Thymus (tissue), 14 donors: ENCODE measurements at places on chromosomes 3 and 15.

GRCh38 chr15:63246691-63247469 is 30.5 kb upstream of the APH1B start:
- no peak for DNase-seq

DNA sequence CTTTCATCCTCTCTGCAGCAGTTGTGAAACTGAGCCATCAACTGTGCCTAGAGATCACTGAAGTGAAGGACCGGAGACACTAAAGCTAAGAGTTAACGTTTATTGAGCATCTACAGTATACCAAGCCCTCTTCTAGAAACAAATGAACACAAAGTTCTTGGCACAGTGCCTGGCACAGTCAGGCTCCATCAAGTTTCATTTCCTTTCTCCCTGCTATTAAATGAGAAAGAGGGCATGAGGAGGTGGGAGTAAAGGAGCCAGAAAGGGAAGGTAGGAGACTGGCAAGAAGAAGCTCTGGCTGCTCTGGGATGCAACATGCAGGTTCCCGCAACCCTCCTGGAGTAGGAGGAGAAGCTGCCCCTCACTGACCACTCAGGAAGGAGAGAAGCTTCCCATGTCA is 30.6 kb downstream of the CYP19A1 start:
- no peak for DNase-seq

DNA sequence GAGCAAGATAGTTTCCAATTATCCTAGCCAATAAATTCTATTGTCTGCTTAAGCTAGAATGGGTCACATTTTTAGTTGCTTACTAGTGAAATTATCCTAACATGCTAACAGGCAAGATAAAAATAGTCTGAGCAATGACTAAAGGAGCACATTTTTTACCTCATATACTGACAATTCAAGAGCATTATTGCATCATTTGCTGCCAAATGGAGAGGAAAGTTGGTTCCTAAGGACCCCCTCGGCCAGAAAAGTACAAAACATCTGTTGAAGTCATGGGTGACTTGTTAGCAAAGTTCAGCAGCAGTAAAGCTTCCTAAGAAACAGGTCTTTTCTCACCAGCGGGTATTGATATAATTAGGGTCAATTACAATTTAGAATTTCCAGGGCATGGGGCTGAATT is 1001.0 kb downstream of the FHIT start:
- DNase-seq: no peak

DNA sequence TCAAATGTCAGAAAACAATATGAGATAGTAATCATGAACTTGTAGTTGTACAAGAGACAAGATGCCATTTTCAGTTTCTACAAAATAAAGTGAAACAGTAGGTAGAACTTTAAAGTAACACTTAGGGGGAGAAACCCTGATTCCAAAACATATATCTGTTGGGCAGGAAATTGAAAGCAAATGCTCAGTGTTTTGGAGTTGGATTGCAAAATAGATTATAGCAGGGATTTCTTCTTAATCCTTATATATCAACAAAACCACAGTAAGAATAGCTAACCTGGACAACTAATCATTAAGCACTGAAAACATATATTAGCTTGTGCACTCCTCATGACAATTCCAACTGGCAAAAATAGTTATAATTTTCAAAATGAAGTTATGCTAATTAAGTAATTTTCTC is 46.9 kb downstream of the COMMD2 start:
- DNase-seq: no peak

- DNase-seq: no peak
Measured at GRCh38 chr15:86591994-86592735, 512.5 kb downstream of the AGBL1 start.

DNA sequence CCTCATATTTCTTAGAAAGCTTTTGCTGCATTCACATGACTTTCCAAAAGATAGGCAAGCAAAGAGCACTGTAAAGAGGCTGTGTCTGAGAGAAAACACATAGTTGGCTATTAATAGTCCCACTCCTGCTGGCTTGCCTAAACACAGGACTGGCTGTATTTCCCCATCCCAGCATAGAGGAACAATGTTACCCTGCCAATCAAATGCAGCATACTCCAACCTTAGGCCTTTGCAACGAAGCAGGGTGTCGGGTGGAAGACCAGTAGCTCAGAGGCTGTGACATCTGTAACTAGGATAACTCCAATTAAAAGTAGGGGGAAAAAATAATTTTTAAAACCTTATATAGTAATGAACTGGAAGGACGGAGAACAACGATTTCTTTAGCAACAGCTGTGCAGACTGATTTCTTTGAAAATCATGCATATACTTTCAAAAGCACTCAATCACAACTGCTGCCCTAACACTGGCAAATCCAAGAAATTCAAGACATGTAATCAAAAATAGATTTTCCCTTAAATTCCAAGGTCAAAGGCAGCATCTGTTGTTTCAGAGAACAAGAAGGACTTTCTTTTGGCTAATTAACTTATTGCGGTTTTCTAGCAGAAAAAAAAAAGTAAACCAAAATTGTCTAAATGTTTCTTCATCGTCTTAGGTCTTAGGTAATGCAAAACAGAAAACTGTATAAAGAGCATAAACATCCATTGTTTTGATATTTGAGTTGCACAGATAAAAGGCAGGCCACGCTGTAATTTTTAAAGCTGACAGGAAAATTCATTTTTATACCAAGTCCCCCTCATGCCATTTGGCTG is 139.3 kb downstream of the TNIK start:
- no peak for DNase-seq

DNA sequence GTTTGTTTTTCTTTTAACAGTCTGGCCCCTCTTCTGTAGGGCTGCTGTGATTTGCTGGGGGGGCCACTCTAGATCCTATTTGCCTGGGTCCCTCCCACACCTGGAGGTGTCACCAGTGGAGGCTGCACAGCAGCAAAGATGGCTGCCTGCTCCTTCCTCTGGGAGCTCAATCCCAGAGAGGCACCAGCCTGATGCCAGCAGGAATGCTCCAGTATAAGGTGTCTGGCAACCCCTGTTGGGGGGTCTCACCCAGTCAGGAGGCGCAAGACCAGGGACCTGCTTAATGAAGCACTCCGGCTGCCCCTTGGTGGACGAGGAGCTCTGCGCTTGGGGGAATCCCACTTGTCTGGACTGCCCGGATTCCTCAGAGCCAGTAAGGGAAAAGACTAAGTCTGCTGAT is 118.3 kb downstream of the GAP43 start:
- DNase-seq: no peak
